ENCODE measurements at places on chromosomes 3 and 15. TPM values are rescaled to one million over a fixed set of nuclear protein-coding genes. Genes with fewer than 3 reads are reported as not detected.

AP3B2 gene
- polyA plus RNA-seq = 1.8 TPM

TAGLN3 gene
- 5.7 TPM for polyA plus RNA-seq

- DNase-seq = no peak
These were observed 429.7 kb upstream of the RASGRP1 start for GRCh38 chr15:38994310-38994709.

- no peak for DNase-seq
These were observed 280.0 kb downstream of the IGSF11 start for GRCh38 chr3:118754406-118755252.

- DNase-seq = no peak
These were observed 817.8 kb upstream of the NECTIN3 start for GRCh38 chr3:110253794-110254193.

DTWD1 gene
- polyA plus RNA-seq = 15.7 TPM

EBLN2 gene
- polyA plus RNA-seq = 0.24 TPM

DNA sequence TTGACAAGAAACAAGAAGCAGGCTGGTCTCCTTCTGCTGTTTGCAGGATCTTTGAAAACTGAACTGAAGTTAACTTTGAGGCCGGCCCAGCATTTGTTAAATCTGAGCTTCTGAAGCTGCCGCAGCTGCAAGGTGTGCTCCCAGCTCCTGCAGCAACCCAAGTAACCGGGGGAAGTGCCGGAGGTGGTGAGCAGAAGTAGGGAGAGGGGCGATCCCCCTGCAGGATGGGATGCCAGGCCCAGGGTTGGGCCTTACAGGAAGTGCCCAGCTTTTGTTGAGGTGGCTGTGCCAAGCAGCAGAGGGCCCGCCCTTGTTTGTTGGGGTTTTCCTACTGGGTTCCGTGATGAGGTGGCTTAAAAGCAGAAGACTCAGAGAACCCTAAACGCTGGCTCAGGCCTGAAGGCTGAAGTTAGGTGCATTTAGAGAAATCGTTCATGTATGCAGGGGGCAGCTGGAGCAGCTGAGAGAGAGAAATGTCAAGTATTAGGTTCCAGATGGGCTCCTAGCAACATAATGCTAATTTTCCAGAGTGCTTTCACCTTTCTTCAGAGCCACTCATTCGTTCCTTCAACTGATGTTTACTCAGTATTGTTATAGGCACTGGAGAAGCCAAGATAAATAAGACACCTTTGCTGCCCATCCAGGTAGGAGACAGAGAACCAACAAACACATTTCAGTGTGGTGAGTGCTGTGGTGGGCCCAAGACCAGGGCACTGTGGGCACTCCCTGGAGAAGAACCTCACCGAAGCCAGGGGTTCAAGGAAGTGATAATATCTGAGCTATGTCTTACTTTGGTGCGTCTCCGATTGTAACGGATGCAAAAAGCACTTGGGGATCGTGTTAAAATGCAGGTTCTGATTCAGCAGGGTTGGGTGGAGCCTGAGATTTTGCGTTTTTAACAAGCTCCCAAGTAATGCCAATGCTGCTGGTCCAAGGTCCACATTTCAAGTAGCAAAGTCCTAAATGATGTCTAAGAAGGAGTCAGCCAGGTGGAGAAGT, 42.2 kb upstream of the PLCL2 start:
- DNase-seq = peak; percentile 82

GRCh38 chr3:146209371-146209770, 41.5 kb downstream of the PLSCR4 start:
- DNase-seq = no peak

DNA sequence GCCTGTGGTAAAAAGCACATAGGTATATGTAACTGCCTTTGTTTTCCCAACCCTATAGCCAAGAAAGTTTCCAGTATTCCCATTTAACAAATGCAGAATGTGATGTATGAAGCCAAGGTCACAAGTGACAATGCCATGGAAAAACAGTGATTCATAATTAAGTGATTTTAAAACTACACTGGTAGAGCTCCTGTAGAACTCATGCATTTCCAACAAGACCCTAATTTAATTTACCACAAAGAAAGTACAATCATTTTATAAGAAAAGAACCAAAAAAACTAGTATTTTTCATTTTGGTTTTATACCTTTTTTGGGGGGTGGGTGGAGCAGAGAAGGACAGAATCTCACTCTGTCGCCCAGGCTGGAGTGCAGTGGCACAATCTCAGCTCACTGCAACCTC, 82.0 kb downstream of the STAG1 start:
- no peak for DNase-seq

- DNase-seq = no peak
These were observed 147.4 kb upstream of the BCHE start for GRCh38 chr3:165984589-165984988.

GUCA1C gene
- 2.7 TPM for polyA plus RNA-seq

AGBL1 gene
- polyA plus RNA-seq = not detected

FOXB1 gene
- not detected for polyA plus RNA-seq

- peak; percentile 37 for DNase-seq
These were observed 574 bp downstream of the CASR start for GRCh38 chr3:122183893-122184590.

- no peak for DNase-seq
These were observed 357.7 kb downstream of the TIGIT start for GRCh38 chr3:114651555-114651954.

GRCh38 chr3:39961230-39961629, 151.8 kb downstream of the MYRIP start:
- no peak for DNase-seq

- no peak for DNase-seq
These were observed 23.9 kb downstream of the ITPR1 start for GRCh38 chr3:4517093-4517492.

MUC4 gene
- polyA plus RNA-seq = not detected

DNA sequence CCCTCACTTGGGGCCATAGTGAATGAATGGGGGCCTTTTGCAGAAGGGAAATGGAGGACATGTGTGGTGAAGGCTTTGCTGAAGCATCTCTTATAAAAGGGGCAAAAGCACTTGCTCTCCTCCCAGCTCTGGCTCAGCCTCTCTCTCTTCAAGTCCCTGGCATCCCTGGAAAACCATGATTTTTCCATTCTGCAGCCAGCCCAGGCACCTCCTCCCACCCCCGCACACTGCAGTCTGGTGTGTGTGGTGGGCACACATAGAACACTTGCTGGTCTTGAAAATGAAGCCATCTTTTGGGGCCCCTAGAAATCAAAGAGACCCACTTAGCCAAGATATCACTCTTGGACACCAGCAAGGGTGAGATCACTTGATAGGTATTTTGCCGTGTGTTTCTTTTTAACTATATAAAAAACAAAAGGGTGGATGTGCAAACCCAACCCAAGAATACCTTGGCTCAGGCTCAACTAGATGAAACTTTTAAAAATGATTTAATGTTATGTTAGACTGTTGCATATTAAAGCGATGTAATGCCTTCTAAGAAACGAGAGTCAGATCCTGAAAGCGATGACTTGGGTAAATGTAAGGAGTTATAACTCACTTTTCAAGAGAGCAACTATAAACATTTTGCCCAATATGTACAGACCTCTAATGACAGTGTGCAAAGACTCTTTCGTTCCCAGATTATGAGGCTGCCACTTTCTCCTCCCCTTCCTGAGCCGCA, 16.4 kb upstream of the ALDH1A3 start:
- no peak for DNase-seq

DNA sequence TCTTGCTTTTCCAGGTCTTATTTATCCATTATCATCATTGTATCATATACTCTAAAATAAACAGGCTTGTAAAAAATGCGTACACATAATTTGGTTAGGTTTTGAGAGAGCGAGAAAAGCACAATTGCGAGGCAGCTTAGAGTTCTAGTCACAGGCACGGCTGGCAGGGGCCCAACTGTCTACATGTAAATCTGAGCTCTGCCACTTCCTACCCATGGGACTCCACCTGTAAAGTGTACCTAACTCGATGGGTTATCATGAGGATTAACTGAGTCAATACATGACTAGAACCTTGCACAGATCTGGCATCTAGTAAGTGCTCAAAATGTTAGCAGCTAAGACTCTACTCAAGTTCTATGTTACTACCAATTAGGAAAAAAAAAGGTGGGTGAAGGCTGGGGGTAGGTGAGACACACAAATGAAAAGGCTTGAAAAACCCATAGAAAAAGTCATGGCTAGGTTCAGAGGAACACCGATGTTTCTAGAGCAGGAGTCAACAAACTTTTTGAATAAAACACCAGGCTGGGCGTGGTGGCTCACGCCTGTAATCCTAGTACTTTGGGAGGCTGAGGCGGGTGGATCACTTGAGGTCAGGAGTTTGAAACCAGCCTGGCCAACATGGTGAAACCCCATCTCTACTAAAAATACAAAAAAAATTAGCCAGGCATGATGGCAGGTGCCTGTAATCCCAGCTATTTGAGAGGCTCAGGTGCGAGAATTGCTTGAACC, 36.2 kb downstream of the GLB1 start:
- DNase-seq = no peak

FANCD2OS gene
- polyA plus RNA-seq = not detected

ALDH1A3 gene
- 5.4 TPM for polyA plus RNA-seq

TMEM207 gene
- 21.2 TPM for polyA plus RNA-seq

- DNase-seq = no peak
These were observed 108.4 kb upstream of the DPH6 start for GRCh38 chr15:35654332-35654731.

C3orf22 gene
- not detected for polyA plus RNA-seq

UTS2B gene
- polyA plus RNA-seq = not detected

DNA sequence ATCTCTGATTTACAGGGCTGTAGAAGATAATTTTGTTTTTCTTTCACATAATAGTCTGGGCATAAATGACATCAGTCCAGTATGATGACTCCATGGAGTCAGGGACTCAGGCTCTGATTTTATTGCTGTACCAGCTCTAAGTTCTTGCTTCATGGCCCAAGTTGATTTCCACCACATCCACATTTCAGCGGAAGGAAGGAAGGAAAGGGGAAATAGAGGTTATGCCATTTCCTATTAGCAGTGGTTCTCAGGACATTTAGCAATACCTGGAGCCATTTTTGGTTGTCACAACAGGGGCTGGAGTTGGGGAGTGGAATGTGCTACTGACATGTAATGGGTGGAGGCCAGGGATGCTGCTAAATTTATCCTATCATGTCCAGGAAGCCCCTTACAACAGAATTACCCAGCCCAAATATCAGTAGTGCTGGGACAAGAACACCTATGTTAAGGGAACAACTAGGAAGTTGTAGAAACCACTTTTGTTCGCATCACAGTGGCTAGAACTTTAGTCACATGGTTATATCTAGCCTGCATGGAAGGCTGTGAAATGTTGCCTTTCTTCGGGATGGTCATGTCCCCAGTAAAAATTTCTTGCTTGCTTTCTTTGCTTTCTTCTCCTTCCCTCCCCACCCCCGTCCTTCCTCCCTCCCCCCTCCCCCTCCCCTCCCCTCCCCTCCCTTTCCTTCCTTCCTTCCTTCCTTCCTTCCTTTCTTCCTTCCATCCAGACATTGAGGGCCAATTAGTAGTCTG, 42.1 kb downstream of the OXSR1 start:
- DNase-seq = no peak

- peak; percentile 87 for DNase-seq
These were observed 4.8 kb upstream of the BCL6 start for GRCh38 chr3:187750006-187750512.

CAV3 gene
- not detected for polyA plus RNA-seq

GRCh38 chr3:167148136-167148535, 232.0 kb downstream of the ZBBX start:
- no peak for DNase-seq

DNA sequence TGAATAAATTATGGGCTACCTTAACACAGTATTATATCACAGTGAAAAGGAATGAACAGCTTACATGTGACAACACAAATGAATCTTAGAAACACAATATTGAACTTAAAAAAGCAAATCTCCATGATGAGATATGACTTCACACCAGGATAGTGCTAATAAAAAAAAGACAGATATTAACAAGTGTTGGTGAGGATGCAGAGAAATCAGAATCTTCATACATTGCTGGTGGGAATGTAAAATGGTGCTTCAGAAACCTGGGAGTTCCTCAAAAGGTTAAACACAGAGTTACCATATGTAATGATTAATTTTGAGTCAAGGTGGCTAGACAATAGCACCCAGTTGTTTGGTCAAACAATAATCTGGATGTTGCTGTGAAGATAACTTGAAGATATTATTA, 51.4 kb downstream of the HSPBAP1 start:
- no peak for DNase-seq

GRCh38 chr3:52530918-52531826, 2.5 kb downstream of the NT5DC2 start:
- DNase-seq = peak; percentile 4

DNA sequence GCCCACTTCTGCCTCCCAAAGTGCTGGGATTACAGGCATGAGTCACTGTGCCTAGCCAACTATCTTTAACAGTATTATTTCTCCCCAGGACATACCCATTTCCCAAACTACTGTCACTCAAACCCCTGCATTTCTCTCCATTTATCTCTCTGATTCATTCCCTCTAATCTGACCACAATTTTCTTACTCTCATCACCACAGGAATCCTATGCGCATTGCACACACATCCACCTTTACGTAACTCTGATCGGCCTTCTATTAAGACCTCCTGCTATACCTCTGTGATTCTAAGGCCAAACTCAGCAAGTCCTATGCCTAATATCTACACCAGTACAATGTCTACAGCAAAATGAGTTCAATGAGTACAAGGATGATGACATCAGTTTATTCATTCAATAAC, 235.0 kb downstream of the ULK4 start:
- no peak for DNase-seq

ECE2 gene
- not detected for polyA plus RNA-seq

DNAH12 gene
- not detected for polyA plus RNA-seq

- no peak for DNase-seq
These were observed 64.8 kb downstream of the OXNAD1 start for GRCh38 chr3:16329826-16330129.

DNA sequence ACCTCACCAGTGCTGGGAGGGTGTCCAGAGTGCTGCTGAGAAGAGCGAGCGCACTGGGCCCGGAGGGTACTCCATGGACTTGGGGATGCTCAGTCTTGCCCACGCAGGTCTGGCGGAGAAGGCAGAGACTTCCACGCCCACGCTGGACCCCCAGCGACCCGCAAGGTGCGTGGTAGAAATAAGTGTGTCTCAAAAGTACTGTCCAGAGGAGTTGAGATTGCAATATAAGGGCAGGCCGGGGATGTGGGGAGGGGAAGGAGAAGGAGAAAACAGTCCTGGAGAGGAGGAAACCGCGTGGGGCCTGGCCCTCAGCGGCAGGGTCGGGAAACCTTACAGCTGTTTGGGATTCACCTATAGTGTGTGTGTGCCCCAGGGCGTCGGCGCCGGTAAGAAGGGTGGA, 38.9 kb downstream of the NR2F2 start:
- DNase-seq = no peak

GRCh38 chr3:160919942-160920341, 163.9 kb downstream of the PPM1L start:
- no peak for DNase-seq

DNA sequence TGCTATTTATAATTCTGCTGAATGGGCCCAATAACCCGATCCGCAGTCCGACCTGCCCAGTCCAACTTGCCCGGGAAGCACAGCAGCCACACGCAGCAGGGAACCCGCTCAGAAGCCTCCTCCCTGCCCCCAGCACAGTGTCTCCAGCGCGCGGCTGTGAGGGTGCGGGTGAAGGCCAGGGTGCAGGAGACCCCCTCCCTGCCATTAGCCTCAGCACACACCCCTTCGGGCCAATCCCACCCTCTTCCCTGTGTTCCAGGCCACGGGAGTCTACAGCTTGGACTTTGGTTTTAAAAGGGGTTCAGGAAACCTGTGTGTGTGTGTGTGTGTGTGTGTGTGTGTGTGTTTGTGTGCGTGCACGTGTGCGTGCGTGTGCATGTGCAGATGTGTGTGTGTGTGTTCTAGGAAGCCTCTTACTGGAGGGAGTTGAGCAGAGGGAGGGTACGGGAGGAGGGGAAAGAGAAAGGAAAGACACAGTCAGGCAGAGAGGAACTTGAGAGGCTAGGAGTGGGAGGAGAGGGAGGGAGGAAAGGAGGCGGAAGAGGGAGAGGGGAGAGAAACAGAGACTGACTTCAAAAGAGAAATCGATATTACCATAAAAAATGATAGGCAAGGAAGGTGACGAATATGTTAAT, 34.2 kb downstream of the ATP2B2 start:
- DNase-seq = peak; percentile 75
